ENCODE measurements at places on chromosomes 3 and 15.

GRCh38 chr3:43035801-43036365 lies 56.8 kb downstream of the GASK1A start:
- no peak for DNase-seq

GRCh38 chr3:127484601-127485388 lies 105.7 kb downstream of the TPRA1 start:
- no peak for DNase-seq

DNA sequence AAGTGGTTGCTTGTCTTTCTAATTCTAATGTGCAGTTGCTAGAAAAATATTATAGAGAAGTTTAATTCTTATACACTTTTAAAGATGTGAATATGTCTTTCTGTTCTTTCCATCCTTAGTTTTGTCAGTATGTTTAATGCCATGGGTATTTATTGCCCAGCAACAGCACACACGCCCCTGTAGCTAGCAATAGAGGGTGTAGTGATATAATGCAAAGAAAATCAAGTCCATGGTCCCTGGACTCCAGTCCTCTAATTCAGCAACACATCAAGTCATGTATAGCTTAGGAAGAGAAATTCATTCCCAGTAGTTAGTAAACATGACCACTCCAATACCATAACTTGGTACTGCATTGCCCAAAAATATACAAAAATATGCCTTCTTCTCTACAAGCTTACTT lies 292.4 kb upstream of the NR2F2 start:
- DNase-seq = no peak

GRCh38 chr3:94241986-94242385 lies 179.1 kb downstream of the NSUN3 start:
- no peak for DNase-seq

- DNase-seq = no peak
Measured at GRCh38 chr15:48898032-48898431, 20.1 kb downstream of the EID1 start.

DNA sequence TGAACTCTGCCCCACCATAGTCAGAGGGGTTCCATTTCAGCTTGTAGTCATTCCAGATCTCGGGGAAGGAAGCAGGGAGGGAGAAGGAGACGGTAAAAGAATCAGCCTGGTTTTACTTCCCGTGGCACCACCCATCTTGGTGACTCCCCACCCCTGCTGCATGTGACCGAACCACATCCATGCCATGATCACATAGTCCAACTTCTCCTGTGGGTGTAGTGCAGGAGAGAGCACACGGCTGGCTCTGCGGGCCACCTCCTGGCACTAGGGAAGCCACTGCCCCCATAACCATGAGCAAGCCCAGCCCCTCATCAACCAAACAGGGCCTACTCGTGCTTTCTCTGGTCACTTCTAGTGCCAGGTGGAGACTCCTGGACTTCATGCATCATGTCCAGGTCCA lies 3.7 kb downstream of the CHRNA3 start:
- no peak for DNase-seq

GRCh38 chr3:9776896-9777693 lies 7.3 kb upstream of the CAMK1 start:
- no peak for DNase-seq

DNA sequence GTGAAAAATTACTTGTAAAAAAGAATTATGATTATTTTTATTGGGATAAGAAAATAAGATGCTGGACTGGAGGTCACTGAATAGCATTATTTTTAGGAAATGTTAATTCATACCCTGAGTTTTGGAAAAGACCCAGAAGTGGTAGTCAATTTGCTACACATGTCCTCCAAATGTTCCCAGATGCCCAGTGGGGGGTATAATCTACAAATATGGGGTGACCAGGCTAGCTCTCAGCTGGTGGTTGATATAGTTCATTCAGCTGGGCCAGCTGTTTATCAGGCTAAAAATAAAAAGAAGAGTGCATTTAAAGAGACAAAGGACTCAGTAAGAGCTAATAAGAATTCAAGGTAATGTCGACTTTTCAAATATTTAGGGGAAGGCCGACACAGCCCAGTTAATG lies 402.0 kb upstream of the GOLIM4 start:
- no peak for DNase-seq

- DNase-seq = no peak
Measured at GRCh38 chr3:185927501-185928200, 10.2 kb downstream of the TRA2B start.

DNA sequence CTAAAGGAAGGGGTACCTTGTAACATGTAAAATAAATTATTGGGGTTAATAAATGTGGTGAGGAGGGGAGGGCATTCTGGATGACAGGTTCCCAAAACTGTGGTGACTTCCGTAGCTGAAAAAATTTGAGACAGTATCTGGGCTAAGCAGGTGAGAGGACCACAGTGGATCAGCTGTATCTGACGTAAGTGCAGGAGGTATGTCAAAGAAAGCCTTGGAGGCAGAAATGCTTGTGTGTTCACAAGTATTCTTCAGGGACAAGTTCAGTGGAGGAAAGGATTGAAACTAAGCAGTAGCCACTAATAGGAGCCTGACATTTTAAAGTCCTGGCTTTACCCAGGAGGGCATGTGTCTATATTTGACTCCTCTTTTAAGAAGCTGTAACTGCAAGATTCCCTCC lies 52.0 kb downstream of the CD86 start:
- no peak for DNase-seq

DNA sequence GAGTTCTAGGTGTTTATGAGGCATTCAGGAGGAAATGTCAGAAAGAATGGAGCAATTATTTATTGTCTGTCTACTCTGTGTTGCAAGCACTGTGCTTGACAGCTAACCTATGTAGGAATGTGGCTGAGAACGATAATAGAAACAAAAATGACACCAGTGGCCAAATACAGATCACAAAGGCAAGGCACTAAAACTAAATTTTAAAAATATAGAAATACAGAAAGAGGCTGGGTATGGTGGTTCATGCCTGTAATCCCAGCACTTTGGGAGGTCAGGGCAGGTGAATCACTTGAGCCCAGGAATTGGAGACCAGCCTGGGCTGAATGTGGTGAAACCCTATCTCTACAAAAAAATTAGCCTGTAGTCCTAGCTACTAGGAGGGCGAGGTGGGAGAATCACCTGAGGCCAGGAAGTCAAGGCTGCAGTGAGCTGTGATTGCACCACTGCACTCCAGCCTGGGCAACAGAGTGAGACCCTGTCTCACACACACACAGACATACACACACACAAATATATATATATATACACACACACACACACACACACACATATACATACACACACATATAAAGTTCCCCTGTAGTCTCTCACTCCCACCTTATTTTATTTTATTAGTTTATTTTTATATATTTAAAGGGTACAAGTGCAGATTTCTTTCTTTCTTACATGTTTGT lies 6.0 kb downstream of the PRKCI start:
- DNase-seq = no peak

DNA sequence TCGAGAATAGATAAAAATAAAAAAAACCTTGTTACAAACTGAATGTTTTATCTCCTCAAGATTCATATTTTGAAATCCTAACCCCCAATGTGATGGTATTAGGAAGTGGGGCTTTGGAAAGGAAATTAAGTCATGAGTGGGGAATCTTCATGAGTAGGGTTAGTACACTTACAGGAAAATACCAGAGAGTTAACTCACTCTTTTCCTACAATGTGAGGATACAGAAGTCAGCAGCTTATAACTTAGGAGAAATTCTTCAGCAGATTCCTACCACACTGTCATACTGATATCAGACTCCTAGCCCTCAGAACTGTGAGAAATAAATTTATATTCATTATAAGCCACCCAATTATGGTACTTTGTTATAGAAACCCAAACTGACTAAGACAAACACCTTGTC lies 453.1 kb downstream of the GBE1 start:
- DNase-seq = no peak

- DNase-seq = no peak
Measured at GRCh38 chr15:89157918-89158564, 63.3 kb downstream of the RLBP1 start.

- DNase-seq = no peak
Measured at GRCh38 chr3:171533702-171534101, 73.5 kb upstream of the TNIK start.

GRCh38 chr15:81216422-81216821 lies 19.7 kb downstream of the IL16 start:
- no peak for DNase-seq

DNA sequence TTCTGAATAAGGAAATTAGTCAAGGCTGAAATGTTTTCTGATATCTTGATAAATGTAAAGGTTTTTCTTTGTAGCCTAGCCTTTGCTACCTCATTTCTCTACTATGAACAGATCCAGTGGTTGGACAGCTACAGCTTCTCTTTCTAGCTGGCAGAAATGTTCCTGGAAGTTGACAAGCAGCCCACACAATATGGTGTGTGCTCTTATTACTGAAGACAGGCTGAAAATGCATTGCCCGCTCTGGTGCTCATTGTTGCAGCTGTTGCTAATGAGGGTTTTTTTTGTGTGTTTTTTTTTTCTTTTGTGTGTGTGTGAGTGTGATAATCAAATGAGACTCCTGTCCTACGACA lies 844.3 kb upstream of the SEMA6D start:
- no peak for DNase-seq

DNA sequence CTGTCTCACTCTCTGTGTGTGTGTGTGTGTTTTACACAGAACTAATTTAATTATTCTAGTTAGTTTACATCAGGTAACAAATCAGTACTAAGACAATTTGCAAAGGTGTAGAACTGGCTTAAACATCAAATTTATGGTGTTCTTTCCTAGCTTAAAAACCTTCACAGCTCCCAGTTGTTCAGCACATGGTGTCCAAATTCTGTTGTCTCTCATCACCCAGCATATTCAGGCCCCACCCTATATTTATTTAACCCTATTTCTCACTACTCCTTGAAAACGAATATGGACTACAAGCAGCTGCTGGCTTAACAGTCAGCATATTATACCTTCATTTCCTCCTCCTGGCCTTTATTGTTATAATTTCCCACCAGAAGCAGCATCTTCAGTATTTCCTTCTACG lies 1.2 kb downstream of the IL20RB start:
- no peak for DNase-seq
